ENCODE measurements at places on chromosomes 4 and X.

DNA sequence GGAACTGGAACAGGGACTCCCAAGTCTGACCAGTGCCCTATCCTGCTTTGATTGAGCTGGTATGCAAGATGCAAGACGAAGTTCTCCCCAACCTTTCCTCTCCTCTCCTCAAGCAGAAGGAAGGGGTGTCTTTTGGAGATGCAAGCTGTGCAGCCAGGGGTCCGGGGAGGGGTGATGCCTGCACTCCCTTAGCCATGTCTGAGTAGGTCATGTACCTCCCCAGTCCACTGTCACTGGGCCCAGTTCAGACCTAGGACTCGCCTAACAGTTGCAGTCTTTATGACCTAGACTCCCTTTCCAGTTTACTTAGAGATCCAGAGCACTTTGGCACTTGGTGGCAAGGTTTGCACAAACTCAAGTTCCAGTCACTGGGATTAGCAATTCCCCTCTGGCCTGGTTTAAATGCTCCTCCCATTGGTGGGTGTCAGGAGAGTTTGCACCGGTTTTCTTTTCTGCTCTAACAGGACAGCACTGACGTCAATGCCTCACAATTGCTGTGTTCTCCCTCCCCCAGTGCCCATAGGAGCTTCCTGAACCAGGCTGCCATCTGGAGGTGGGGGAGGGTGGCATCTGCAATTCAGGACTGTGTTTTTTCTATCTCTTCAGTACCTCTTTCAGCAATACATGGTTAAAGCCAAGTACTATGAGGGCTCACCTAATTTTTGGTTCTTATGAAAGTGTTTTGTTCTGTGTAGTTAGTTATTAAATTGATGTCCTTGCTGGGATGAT lies 782.2 kb downstream of the ARAP2 start:
- DNase-seq: no peak

DNA sequence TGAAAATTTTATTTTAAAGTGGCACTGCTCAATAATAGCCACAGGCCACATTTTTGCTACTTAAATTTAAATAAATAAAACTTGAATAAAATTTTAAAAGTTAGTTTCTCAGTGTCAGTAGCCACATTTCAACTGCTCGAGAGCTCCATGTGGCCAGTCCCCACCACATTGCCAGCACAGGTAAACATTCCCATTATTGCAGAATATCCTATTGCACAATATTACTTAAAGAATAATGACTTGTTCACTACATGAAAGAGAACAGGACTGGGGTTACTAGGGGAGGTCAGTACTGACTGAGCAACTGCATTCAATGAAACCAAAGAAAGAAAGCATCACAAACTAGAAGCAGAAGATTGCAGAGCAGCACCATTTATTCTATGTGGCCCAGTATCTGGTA lies 2201.6 kb upstream of the TENM3 start:
- no peak for DNase-seq

DNA sequence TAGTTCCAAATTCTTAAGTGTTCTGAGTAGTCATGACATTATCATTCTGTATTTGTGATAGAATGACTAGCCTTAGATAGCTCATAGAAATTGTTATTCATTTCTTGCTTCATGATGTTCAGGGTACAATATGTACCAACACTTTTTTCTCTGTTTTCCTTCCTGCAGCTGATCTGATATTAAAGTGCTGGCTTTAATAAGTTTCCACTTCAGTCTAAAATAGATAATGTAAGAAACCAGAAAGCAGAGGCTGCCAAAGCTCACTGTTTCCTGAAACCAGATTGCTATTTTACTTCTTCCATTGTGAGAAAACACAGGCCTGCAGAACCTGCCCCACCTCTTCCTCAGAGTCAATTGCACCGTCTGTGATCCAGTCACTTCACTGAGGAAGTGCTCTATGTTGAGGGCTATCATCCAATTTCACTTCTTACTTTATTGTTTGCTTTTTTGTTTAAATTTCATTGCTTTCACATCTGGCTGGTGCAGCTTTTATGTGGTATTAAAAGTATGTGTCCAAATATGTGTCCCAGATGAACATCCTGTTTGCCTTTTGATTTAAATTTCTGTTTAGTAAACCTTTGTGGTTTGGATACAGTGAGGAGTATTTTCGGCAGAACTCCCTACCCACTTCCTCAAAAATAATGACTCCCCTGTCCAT lies 652.1 kb downstream of the ANKRD50 start:
- no peak for DNase-seq

GRCh38 chr4:81650606-81651242 lies 179.0 kb upstream of the RASGEF1B start:
- DNase-seq: no peak

- DNase-seq: no peak
Observed at GRCh38 chrX:72399816-72400215, 94.1 kb upstream of the CITED1 start.

GRCh38 chr4:53693909-53694308 lies 102.6 kb upstream of the LNX1 start:
- DNase-seq: no peak

DNA sequence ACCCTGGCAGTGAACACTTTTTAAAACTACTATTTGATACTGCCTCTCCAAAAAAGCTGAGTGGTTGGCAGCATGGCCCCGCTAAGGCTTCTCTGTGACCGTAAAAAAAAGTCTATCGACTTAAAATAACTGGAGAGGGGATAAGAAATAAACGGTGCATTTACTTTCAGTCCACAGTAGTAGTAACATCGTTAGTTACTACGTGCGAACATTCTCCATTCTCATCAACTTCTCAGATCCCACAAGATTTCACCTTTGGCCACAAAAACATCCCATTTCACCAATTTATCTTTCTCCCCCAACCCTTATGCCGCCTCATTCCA lies 524 bp upstream of the EXOSC9 start:
- no peak for DNase-seq

GRCh38 chrX:154317391-154317995 lies 21.9 kb downstream of the TKTL1 start:
- DNase-seq: no peak

- no peak for DNase-seq
Observed at GRCh38 chr4:5888222-5889001, 4.5 kb downstream of the CRMP1 start.

DNA sequence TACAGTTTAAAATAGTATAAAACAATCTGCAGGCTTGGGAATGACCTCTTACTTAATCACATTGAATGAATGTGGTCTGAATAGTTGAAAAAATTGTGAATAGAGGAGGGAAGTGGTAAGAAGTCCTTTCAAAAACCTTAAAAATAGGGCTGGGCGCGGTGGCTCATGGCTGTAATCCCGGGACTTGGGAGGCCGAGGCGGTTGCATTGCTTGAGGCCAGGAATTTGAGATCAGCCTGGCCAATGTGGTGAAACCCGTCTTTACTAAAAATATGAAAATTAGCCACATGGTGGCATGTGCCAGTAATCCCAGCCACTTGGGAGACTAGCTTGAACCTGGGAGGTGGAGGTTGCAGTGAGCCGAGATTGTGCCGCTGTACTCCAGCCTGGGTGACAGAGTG lies 36.5 kb downstream of the HERC3 start:
- DNase-seq: no peak

DNA sequence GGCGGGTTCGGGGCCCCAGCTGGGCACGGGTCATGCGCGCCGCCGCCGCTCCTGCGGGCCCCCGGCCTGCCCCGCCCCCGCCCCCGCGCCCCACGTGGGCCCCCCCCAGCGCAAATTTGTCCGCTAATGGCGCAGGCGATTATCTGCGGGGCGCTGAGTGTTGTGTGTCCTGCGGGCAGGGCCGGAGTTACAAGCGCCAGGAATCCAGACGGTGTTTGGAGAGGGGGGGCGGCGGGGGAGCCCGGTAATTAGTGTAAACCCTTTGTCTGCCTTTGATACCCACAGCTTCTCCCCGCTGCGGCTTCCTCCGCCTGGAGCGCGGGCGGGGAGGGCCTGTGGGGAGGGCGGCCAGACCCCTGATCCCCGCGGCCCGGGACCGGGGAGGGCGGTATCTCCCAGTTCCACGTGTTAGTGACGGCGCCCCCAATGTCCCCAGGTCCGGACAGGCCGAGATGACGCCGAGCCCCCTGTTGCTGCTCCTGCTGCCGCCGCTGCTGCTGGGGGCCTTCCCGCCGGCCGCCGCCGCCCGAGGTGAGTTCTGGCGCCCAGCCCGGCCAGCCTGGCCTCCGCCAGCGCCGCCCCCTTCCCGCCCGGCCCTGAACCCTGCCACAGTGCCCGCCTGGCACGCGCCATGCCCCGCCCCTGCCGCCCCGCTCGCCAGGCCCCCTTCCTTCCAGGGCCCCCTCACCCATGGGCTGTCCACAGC lies 761 bp downstream of the FGFRL1 start:
- DNase-seq: no peak

DNA sequence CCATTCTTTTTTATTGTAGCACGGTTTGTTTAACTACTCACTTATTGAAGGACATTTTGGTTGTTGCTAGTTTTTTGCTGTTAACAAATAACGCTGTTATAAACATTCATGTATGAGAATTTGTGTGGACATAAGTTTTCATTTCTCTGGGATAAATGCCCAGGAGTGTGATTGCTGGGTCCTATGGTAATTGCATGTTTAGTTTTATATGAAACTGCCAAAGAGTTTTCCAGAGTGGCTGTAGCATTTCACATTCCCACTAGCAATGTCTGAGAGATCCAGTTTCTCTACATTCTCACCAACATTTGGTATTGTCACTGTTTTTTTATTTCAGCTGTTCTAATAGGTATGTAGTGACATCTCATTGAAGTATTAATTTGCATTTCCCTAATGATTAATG lies 66.8 kb downstream of the PLAC1 start:
- DNase-seq: no peak

GRCh38 chr4:41542526-41543275 lies 4.7 kb downstream of the LIMCH1 start:
- no peak for DNase-seq

DNA sequence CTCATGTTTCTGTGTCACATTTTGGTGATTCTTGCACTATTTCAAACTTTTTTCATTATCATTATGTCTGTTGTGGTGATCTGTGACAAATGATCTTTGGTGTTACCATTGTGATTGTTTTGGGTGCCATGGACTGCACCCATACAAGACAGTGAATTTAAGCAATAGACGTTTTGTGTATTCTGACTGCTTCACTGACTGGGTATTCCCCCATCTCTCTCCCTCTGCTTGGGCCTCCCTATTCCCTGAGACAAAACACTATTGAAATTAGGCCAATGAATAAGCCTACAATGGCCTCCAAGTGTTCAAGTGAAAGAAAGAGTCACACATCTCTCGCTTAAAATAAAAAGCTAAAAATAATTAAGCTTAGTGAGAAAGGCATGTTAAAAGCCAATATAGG lies 60.2 kb downstream of the BANK1 start:
- peak; percentile 24 for DNase-seq

DNA sequence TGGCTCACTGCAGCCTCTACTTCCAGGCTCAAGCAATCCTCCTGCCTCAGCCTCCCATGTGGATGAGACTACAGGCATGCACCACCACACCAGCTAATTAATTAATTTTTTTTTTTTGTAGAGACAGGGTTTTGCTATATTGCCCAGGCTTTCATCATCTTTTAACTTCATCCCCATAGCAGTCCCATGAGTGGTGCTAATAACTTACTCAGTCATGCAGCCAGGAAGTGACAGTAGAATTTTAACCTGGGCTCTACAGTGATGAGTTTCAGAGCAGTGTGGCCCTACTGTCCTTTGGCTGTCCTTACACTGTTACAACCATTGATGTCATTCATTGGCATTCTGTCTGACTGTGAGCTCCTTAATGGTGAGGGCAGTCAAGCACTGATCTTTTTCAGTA lies 3.9 kb upstream of the OCIAD2 start:
- DNase-seq: no peak

DNA sequence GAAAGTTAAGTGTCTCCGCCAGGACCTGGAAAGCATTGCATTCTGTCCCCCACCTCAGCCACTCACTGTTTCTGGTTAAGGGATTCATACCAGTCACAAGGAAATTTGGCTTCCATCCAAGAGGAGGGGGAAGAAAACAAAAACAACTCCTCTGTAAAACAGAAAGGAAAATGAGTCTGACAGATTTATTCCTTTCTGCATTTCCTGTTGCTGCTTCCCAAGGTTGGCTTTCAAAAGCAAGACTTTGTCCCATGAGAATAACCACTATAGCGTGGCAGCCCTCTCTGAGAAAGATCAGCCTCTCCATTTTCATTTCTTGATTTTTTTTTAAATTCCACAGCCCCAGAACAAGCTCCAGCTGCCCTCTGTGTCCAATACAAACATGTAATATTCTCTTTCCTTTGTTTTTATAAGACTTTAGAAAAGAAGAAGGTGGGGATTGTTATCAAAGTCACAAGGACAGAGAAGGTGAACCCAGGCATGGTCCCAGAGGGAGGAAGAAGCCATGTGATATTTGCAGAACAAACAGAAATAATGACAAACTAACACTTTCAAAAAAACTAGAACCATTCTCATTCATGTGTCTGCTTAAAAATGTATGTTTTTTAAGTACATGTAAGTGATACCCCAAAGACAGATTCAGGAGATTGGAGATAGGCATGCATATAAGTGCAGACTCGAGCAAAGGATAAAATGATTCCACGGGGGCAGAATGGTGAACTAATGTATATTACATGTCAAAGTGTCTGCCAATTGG lies 90.7 kb upstream of the DCLK2 start:
- no peak for DNase-seq

- no peak for DNase-seq
Observed at GRCh38 chrX:146602246-146602645, 207.3 kb upstream of the CXorf51B start.

DNA sequence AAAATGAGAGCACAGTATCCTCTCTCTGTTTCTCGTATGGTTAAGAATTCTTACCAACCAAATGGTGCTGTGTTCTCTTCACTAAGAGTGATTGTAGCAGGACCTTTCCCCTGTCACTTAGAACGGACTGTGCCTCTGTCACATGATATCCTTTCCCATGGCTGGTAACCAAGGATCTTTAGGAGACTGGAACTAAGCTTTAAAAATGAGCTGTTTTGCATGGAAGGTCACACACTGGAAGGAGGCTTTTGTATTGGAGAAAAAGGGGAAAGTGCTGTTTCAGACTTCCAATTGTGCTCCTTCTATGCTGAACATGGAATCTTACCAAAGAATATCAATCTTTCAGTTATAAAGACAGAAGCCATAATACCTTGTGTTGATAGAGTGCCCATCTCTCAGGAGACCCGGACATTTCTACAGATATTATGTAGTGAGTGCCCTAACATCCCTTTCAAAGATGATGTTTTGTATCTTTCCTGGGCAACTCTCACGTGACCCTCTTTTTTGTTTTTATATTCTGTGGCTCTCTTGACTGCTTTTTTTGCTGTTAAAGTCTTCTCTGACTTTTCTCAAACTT lies 148.6 kb downstream of the SLC4A4 start:
- no peak for DNase-seq
